Pulmonary artery endothelial cell (primary cell): ENCODE measurements at places on chromosomes 5 and 9.

DNA sequence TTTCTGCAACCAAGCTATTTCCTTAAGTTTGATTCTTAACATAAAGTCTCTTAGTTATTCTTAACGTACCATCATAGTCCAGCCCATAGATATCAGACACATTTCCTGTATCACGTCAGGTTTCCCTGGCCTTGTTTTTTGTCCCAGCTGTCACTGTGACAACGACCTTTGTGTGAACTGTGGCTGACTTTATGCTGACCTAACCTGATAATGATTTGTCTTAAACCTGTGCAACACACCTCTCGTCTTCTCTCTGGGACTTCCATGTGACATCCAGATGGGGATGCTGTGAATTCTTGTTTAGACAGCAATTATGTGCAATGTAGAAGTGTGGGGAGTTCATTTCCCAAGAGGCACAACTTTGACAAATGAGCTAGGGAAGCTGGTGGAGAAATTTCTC, 662.8 kb downstream of the PTPRD start:
- DNase-seq: no peak

DNA sequence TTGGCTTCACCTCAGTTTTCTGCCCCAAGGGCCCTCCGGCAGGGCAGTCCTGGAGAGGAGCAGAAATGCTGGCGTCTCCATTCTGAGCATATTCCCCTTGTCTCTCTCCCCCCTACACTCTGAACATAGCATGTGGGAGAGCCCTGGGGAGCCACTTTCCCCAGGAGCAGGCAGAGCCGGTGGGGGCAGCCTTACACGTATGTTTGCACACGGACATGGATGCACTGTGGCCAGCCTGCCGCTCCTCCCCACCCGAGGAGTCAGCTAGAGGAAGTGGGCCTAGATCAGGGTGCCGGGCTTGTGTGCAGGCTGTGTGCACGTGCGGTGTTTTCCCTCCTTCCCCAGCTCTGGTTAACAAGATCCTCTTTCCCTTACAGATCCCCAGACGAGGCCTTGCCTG, 25.4 kb upstream of the POMT1 start:
- DNase-seq: no peak

GRCh38 chr9:16293610-16294009, 576.9 kb downstream of the BNC2 start:
- no peak for DNase-seq

DNA sequence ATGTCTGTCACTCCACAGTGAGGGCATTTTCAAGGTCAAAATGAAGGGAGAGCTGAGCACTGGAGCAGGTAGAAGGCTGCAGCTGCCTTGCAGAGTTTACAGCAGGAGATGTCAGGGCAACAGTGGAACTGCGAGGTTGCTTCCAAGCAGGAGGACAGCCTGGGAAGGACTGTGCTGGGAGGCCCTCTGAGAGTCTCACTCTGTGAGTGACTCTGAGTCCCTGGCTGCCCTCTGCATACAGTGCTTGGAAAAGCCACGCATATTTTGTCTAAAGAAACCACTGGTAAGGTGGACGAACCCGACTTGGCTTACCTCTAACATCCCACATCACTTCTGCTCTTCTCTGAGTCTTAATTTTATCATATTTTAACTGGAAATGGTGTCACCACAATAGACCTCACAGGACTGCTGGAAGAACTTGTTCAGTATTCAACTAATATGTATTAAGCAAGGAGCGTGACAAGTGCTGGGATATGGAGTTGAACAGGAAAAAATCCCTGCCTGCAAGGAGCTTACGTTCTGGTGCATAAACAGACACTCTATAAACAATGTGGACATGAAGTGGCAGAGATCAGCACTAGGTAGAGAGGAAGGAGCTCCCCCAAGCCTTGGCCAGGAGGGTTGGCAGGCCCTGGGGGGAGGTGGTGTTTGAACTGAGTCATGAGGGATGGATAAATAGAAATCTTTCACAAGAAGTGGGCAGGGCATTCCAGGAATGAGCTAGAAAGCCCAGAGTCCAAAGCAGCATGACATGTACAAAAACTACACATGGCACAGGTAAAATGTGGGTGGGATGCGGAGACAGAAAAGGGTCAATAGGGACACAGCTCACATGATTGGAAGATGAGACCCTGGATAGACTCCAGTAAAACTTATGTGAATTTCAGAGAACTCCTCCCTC, 64.0 kb upstream of the FOXE1 start:
- DNase-seq: no peak

DNA sequence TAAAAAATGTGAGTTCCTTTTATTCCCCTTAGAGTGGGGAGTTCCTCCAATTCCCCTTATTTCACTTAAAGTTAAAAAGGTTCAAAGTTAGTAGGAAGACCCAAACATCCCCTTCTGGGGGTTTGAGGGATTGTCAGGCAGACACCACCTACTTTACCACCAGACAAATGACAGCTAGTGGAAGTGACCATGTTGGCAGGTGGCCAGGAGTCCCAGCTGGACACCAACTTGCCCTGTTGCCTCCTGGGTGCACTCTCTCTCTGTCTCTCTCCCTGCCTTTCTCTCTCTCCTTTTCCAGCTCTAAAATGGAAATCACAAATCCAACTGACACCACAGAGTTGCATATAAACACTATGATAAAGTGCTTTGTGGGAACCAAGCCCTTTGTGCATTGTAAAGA, 307.7 kb upstream of the TLE4 start:
- no peak for DNase-seq

DNA sequence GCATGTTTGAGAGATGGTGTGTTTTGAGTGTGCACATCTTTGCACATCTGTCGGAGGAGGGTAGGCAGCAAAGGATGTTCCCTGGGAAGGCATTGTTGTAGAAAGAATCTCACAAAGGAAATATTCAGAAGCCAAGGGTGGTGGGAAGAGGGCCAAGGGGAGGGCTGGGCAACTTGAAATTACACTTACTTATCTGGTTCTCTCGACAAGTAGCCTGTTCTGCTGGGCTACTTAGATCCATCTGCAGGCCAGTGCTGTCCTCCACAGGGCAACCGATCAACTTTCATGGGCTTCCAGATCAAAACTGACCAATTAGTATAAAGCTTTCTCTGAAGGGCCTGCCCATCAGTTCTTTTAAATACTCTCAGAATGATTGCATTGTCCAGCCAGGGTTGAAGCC, 495.2 kb downstream of the GADD45G start:
- no peak for DNase-seq
